RCC 7860 (cell line): ENCODE measurements at places on chromosomes 3 and 15.

GRCh38 chr3:113546414-113546893 lies 14.1 kb downstream of the SIDT1 start:
- DNase-seq, result no peak

- peak; percentile 69 for DNase-seq
Observed at GRCh38 chr3:48435774-48436476, 4.0 kb downstream of the CCDC51 start.

DNA sequence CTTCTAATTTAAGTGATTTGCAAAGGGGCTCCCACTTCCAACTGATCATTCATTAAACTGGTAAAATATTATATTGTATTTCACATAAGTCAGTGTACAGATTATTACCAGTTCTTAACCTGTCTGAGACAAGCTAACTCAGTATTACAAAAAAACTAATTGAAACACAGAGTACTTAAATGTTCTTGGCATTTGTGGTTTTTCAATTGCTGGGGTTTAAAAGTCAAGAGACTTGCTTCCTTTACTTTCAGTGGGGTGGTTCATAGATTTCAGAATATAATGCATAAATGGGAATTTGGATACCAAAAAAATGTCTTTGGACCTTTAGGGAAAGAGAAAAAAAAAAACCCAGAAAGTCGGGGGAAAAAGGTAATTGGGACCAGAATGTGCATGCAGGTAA lies 85.0 kb downstream of the ATP10A start:
- DNase-seq, result no peak

DNA sequence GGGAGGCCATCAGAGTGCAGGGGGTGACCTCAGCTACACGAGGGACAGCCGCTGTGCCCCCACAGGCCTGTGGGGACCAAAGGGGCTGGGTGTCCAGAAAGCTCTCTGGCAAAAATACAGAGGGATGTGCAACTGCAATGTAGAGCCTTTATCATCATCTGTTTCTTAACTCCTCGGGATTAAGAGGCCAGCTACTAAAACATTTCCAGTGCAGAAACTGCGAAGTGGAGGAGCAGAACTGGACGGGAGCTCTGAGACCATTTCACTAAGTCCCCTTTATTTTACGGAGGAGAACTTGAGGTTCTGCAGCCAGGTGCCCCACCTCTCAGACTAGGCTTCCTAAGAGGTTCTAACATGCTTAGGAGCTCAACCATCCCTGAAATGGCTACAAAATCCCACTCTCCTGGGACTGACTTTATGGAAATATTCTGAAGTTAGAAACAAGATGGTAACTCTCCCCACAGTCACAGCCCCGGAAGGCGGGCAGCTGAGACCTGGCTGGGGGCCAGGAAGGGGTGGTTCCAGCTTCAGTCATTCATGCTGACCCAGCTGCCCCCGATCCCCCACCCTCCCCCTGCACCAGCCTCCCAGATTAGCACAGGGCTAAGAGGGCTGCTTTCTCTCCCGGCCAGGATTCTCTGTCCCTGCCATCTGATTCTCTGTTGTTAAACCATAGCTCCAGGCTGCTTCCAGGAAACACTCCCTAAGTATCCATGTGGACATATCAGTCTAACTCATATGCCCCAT lies 40.3 kb downstream of the UMPS start:
- no peak for DNase-seq

GRCh38 chr15:78339559-78339958 lies 594 bp upstream of the CRABP1 start:
- DNase-seq, result no peak

DNA sequence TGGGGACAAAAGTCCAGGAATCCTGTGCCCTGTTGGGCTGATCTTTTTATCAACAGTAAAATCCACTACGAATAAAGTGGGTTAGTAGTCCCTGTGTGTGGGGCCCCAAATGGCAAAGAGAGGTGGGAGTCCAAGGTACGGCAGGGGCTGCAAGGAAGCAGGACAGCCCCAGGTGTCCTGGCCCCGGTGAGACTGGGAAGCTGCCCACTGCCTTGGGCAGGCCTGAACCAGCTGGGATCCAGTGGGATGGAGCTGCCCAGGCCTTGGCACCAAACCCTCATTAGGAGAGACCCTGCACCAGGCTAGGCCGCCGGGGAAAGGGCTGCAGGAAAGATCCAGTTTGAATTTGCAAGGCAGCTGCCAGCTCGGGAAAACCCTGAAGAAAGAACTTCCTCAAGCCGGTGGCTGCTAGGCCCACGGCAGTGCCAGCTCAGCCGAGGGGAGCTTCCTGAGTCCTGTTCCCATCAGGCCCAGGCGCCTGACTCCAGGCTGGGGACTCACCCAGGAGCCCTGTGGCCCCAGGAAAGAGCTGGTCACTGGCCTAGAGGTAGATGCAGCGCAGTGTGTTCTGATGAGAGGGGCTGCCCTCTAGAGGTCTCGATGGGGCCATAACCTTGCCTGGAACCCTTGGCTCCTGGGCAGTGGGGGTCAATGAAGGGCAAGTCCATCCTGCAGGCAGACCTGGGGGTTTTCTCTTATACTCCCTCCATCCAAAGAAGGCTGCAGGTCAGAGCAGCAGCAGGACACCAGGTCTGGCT lies 14.4 kb upstream of the GNAI2 start:
- no peak for DNase-seq

DNA sequence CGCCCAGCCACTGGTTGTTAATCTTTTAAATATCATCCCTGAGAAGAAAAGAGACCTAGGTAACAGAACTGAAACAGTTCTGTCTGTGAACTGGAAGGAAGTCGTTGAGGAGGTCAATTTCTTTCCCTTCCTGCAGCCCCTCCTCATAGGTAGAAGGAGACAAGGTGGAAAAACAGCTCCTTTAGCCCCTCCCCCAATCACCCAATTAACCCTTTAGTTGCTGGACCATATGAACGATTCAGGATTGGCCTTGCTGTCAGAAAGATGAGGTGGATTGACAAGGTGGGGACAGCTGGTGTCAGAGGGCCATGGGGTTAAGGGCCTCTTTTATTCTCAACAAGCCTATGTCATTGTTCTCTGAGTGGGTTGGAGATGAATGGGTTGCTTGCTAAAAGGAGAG lies 36.0 kb upstream of the ZNF445 start:
- no peak for DNase-seq

- no peak for DNase-seq
Observed at GRCh38 chr15:31866248-31866647, 164.1 kb upstream of the CHRNA7 start.

DNA sequence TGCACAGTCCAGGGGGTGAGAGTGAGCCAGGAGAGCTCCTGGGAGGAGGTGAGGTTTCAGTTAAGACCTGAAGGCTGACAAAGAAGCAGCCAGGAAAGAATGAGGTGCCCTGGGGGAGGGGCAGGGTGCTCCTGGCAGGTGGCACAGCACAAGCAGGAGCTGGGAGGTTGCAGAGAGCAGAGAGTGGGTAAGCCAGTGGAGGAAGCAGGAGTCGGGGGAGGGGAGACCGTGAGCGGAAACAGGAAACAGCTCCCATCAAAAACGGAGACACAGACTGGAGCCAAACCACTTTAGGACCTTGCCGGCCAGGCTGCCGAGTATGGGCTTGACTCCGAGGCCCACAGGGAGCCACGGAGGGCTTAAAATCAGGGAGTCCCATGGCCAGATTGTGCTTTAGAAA lies 12.1 kb upstream of the FBLN2 start:
- no peak for DNase-seq

DNA sequence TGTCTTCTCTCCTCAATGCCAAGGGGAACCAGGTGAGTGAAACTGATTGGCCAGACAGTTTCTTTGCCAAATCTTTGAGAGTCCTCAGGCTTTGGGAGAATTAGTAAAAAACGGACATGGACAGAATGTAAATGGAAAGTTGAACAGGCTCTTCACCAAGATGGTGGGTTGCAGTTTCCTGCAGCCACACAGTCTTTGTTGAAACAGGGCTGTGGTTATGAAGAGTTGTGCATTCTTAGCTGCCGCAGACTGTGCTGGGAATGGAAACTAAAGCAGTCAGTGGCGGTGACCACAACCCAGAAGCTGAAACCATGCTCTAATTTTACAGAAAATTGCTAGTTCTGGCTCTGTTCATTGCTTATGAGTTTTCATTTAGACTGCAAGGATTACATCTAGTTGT lies 42.1 kb upstream of the TASOR start:
- DNase-seq, result no peak

DNA sequence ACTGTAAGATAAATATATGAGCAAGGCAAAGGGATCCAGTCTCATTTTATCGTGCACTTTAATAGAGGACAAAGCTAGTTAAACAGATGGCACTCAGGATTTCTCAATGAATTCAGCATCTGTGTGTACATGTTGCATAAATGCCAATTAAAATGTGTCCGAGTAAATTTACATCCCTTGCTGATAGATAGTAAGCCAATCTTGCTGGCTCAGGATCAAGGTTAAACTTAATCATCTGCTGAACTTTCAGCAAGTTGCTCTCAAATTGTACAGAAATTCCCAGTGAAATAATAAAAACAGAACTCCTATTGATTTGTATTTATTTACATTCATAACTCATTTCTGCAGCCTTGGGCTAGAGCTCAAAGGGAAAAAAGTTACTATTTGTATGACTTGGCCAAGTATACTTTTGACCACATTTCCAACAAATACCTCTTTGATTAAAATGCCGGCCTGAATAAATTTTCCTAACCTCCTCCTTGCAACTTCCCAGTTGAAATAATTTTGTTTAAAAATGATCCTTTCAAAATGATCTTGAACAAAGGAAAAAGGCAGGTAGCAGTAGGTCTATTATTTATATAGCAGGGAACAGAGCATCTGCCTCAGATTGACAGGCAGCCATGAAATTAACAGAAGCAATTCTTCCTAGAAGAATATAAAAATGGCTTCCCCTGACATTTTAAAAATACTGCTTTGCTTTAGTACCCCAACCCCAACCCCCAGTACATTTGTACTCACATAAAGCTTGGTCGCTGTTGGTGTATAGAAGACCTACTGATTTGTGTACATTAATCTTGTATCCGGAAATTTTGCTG lies 1001.9 kb downstream of the ROBO1 start:
- no peak for DNase-seq

- no peak for DNase-seq
Observed at GRCh38 chr15:96410175-96411055, 79.9 kb downstream of the NR2F2 start.

DNA sequence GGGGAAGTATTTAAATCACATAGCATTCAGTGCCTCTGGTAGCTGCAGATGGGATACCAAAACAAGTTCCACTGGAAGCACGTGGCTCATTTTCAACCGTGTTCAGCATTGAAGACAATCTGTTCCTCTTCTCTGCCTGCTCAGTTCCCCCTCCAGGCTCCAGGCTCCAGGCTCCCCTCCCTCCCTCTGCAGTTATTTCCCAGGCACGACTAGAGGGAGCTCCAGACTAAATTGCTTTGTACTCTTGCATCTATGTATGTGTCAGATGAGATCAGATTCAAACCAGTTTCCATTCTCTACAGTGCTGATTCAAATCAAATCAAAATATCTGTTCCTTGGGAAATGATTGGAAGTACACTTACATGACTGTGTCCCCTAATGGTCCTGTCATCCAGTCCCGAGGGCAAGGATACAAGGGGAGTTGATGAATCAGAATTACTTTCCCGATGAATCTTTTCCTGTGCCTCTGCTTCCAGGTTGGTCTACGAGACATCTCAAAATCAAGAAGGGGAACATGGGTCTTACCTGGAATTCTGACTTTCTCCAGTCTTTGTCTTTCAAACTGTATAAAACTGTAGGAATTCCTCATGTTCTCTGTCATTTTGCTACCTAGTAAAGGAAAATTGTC lies 600.5 kb downstream of the EDEM1 start:
- no peak for DNase-seq

- no peak for DNase-seq
Observed at GRCh38 chr3:12458901-12459300, 25.4 kb upstream of the TSEN2 start.

GRCh38 chr15:59879506-59880265 lies 124.4 kb upstream of the FOXB1 start:
- DNase-seq, result no peak

DNA sequence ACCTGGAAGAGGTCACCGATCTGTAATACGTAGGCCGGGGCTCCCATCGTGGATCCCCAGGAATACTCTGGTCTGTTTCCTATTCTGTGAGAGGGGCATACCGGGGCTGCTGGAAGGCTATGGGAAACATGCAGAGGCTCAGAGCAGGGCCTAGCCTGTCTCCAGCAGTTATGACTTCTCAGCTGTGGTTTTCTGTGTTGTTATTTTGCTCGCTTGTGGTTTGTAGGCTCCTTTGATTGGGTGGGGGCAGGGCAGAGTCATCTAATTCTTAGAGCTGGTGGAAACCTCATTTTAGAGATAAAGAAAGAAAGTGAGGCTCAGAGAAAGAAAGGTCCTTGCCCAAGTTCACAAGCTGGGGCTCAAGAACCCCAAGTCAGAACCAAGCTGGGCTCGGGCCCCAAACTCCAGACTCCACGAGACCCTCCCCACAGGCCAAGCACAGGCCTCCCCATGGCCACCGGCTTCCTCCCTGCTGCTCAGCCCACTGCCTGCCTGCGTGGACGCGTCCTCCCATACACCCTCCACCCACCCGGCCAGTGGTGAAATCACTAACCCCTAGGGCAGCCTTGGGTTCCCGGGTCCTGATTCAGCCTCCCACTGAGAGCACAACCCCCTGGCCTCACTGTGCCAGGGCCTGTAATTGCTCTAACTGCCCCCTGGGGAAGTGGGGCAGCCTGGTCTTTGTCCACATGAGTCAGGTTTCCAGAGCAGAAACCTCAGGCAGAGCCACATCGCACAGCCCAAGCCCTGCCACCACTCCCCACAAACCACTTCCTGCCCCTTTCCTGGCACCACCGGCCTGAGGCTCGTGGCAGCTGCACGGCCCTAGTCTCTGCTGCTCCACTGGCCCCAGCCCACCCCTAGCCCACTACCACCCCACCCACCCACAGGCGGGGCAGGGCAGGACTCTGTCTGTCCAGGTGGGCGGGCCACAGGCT lies 270.8 kb downstream of the UACA start:
- DNase-seq, result peak; percentile 96

DNA sequence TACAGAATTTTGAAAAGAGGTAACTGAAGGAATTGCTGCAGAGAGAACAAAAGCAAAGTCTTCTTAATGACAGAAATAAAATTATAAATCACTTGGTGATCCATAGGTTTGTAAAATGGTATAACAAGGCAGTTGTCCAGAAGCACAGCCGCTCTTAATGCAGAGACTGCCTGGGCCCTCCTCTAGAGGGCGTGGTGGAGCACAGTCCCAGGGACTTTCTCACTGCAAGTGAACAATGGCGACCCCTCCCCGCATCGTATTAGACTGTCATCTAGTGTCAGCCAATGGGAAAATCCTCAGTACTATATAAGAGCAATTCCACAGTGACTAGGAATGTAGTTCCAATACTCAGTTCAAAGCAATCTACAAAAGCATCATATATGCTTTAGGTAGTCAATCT lies 26.4 kb upstream of the ZBED2 start:
- peak; percentile 24 for DNase-seq

DNA sequence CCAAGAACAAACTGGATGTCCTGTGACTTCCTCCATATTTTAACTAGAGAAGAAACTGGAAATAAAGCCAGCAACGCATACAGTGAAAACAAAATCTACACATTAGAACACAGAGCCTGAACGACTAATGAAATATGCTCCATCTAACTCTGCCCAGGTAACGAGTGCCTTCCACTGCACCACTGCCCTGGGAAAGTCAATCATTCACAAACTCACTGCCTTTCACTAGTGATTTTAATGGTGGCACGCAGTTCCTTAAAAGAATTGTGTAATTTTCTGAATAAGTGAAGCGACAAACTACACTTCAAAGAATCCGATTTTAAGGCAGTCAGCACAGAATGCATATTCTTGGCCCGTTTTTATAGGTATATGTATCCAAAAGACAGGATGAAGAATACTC lies 416.0 kb downstream of the SHQ1 start:
- no peak for DNase-seq
